ENCODE measurements at places on chromosomes 2 and 18.

DNA sequence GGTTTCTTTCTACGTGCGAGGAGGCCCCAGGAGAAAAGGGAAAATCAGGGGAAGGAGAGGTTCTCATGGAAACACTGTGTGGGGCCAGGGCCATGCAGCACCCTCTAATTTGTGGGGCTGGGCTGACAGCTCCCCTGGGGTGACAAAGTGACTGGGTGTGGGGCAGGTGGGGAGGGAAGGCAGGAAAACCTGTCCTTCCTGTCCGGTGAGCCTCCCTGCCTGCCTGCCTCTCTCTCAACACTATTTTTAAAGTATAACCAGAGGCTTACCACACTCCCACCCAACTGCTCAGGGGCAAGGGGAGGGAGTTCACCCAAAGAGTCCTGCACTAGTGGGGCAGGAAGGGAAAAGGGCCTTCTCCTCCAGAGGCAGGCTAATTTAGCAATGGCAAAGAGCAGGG is 10.5 kb upstream of the EPAS1 start:
- DNase-seq, result no peak

DNA sequence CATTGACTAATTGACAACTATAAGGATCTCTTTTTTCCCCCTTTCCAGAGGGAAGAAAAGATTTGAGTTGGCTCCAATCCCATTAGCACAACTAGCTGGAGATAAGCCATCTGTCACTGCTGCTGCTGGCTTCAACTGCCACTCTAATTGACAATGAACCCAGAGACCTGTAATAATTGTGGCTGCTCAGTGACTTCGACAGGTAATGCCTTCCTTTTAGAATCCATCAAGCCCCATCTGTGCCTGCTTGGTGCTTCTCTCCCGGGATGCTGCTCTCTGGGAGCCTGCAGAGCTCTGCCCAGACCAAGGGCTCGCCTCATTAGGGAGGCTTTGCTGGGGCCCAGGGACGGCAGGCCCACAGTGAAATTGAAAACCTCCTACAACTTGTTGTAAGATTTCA is 376.7 kb upstream of the SOX11 start:
- DNase-seq, result no peak

GRCh38 chr2:177275040-177275742 is 10.7 kb upstream of the NFE2L2 start:
- DNase-seq, result no peak

DNA sequence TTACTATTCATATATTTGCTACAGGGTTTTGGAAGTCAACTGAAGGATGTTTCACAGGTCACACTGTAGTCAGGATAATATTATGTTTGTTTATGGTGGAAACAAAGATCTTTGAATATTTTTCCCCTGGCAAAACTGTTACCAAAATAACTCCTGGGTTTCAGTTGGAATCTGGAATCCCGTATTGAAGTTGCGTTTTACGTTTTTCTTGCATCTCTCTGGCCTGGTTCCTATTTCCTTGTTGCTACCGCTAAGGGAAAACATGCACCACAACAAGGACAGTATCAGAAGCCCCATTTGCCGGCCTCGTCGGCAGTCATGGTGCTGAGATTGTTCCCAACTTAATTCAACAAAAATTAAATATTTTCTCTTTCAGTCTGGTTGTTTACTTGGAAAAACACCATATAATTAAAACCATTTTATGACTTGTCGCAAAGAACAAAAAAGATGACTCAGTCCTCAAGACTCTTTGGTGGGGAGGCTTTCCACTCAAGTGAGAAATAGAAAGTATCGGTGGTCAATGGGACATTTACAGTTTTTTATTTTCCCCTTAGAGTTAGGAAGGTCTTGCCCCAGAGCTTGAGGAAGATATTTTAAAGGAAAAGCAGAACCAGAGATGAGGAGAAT is 42.3 kb downstream of the EN1 start:
- no peak for DNase-seq

- DNase-seq, result no peak
Measured at GRCh38 chr2:229910832-229911412, 10.9 kb downstream of the TRIP12 start.

DNA sequence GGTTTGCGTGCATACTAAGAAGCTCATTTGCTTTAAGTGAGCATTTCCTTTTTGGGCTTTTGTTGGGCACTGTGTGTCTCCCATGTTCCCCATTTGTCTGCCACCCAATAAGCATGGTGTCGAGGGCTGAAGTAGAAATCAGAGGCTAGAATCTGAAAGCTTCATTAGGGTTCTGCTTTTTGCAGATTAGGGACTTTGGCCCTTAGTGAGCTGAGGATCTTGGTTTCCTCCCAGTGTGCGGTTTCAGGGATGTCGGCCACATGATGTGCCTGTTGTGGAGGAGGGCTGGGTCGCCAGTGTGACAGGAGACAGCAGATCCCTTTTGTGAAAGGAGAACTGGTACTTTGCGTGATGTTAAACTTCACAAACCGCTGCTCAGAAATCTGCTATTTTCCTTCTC is 41.1 kb downstream of the PLEKHB2 start:
- DNase-seq, result no peak

- no peak for DNase-seq
Measured at GRCh38 chr2:8002765-8003393, 679.0 kb upstream of the ID2 start.

DNA sequence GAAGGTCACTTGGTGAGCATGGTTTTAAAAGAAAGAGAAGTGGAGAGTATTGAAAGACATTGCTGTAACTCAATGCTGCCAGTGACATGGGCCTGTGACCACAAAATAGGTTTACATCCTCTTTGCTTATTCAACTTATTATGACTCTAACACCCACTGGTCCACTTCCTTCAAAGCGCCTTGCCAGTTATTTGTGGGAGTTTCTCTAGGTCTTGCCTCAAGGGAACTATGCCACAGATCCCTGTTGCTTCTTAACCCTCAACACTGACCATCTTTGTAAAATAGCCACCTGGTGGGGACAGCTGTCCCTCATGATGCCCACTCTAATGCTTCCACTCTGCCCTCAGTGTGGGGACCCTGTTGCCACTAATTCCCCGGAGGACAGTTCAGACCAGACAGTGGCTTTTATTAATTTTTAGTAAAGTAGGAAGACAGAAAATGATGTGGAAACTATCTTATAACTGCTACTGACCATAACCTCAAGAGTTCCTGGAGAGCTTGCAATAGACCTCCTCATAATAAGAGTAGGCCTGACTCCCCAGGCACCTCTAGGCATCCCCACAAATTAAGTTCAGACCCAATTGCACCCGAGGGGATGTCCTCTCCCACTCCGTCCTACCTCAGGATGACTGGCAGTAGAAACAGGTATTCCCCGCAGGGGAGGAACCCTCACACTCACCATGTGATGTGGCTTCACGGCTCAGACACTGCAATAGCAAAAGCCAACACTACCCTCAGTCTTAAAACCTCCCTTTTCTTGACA is 31.3 kb upstream of the SLC25A52 start:
- no peak for DNase-seq

DNA sequence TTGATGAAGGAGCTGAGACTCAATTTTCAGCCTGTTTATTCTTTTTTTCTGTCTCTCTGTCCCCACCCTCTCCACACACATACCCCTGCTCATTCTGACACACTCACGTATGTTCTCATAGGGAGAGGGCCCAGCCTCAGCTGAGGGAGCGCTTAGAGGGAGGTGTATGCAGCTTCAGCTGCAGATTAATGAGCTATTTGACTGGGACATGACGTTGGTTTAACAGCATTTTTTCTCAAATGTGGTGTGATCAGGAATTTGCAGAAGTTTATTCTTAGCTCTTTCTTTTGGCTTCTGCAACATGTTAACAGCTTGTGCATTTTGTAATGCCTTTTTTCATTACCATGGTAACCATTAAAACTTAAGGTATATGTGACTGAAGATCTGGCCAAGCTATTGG is 1547.1 kb upstream of the PIK3C3 start:
- DNase-seq, result no peak

- no peak for DNase-seq
Measured at GRCh38 chr2:17814601-17815000, 1.7 kb upstream of the MSGN1 start.

GRCh38 chr2:227482638-227483340 is 10.8 kb downstream of the AGFG1 start:
- no peak for DNase-seq

GRCh38 chr2:111160758-111161157 is 40.0 kb downstream of the BCL2L11 start:
- no peak for DNase-seq

DNA sequence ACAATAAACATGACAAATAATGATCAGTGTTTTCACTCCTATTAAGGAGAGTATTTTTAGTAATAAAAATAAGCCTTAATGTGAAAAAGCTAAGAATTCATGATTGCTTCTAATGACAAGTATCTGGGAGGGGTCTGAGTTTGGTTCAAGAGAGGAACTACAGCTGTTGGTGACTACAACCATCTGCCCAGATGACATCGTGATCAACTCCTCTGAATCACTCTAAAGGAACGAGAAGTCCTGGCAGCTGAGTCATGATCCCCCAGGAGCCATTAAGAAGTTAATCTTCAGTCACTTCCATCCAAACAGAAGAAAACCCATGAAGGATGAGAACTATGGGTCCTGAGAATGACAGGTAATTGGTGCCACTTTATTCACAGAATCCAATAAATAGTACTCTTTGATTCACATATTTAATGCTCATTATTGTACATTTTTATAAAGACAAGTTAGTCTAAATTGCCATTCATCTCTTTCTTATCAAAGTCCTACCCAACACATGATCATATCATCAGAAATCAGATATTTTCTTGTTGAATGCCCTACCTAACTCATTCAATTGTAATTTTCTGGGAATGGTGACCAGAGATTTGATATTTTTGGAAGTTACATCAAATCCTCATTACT is 6.8 kb downstream of the TFPI start:
- no peak for DNase-seq

GRCh38 chr2:33614190-33614589 is 15.1 kb upstream of the FAM98A start:
- DNase-seq, result no peak

- no peak for DNase-seq
Measured at GRCh38 chr2:234422273-234422732, 74.6 kb downstream of the ARL4C start.

DNA sequence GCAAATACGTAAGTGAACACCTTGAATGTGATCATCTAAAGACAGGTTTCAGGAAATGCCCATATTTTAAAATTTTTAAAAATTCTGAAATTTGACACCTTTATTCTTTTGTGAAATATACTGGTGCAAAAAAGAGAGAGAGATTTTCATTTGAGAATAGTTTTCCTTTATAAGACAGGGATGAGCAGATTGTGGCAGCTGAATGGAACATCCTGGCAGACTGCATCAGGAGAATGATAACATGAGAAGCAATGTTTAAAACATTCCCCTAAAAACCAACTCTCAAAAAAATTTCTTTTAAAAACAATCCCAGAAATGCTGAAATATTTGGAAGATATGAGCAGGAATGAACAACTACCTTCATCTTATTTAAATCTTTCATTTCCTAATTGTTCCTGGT is 744.8 kb upstream of the ID2 start:
- DNase-seq, result no peak

DNA sequence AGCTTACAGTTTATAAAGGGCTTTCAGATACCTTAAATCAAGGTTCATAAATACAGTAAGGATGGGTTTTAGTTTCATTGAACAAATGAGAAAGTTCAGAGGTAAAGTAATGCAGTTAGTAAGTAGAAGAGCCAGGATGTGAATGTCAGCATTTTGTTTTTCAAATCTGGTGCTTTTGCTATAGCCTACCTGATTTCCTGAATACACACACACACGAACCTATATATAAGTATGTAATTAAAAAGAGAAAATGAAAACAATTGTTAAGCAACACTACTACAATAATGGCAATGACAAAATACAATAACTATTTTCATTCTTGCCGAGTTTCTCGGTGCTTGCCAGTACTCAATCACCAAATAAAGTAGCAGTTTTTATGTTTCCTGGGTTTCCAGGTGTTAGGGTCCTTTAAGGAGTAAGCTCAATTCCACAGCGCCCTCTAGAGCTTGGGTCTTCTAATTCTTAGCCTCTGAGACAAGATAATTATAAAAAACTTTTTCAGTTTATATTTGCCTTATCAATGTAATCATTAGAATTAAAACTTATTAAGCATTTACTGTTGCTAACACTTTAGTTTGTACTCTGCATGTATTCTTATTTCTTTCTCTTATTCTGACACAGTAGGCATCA is 512.9 kb upstream of the ACVR2A start:
- DNase-seq, result no peak

DNA sequence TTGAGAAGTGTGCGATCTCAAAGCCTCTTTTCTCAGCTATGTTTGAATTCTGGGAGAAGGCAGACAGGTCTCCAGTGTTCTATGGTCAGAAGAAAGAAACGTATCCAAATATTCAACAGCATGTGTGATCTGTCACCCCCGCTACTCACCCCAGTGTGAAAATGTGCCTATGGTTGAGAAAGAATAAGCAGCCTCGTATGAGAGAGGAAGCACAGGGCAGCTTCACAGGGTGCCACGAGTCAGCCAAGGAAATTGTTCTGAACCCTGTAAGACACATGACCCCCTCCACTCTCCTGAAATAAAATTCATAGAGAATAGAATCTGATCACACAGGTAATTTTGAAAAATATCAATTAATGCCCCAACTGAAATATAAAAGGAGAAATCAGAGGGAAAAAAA is 8.0 kb upstream of the SF3B1 start:
- no peak for DNase-seq

- DNase-seq, result no peak
Measured at GRCh38 chr2:72350852-72351251, 203.2 kb upstream of the CYP26B1 start.

DNA sequence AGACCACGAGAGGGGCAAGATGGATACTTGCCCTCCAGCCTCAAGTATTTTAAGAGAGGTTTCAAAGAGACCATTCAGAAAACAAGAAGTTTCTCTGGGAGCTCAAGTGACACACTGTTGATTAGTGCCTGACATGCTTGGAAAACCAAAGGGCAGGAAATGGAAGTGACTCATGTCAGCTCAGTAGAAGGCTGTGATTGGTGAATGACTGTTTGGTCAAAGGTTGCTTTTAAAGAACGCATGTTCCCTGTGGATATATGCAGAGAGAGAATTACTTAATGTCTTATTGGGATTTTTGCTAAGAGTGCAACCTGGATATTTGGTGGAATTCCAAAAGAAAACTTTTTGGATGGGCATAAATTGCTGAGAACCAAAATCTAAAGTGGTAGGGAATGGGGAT is 549.9 kb downstream of the XIRP2 start:
- no peak for DNase-seq

DNA sequence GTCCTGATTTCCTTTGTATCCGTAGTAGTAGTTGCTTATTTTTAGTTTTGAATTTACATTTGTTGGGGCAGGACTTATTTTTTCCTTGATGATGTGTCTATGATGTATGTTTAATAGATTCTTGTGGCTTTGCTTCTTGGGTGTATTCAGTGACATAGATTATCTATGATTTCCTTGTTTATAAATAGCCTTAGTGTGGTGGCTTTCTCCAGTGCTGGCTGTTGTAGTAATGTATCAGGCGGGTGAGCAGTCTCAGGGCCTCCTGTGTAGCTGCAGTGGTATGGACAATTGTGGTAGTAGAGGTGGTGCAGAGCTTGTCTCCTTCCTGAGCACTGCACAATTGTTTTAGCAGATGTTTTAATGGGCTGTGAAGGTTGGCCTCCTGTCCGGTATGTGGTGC is 60.5 kb downstream of the SMCHD1 start:
- DNase-seq, result no peak

All from nucleus accumbens (tissue), 56 donors.